ELF-1 (cell line): ENCODE measurements at places on chromosomes 7 and 10.

DNA sequence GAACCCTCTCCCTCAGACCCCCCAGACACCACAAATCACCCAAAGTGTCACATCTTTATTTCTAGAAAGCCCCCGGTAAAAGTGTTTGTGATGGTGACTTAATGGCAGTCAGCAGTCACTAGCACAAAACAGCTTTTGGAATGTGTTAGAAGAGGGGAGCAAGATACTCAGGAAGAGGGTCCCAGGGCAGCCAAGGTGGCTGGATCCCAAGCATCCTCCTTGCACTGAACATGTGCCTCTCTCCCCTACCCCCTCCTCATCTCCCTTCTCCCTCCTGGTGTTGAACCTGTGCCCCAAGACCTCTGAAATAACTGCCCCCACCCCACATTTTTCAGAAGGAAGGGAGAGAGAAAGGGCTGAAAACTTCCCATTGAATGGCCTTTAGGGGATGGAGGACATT, 37.8 kb upstream of the MXI1 start:
- no peak for DNase-seq

- DNase-seq, result no peak
These were observed 3.7 kb upstream of the ELMO1 start for GRCh38 chr7:37452346-37452745.

- DNase-seq, result no peak
These were observed 26.2 kb downstream of the PAPOLB start for GRCh38 chr7:4835398-4836205.

DNA sequence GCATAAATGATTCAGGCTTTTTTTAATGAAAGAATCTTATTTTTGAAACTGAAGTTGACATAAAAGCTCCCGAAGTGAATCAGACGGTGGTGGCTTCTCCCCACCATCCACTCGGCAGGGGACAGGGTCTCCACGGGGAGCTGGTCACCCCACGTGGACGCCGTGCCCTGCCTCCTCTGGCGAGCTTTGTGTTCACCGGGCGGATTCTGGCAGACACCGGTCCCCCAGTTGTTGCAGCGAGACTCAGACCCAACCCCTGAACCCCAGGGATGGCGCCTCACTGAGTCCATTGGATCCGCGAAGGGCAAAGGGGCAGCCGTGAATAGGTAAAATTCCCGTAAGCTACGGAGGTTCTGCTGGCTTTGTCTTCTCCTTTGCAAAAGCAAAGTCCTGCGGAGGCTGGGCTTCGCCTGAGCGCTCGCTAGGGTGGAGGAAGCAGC, 38.4 kb downstream of the PTPRN2 start:
- no peak for DNase-seq

DNA sequence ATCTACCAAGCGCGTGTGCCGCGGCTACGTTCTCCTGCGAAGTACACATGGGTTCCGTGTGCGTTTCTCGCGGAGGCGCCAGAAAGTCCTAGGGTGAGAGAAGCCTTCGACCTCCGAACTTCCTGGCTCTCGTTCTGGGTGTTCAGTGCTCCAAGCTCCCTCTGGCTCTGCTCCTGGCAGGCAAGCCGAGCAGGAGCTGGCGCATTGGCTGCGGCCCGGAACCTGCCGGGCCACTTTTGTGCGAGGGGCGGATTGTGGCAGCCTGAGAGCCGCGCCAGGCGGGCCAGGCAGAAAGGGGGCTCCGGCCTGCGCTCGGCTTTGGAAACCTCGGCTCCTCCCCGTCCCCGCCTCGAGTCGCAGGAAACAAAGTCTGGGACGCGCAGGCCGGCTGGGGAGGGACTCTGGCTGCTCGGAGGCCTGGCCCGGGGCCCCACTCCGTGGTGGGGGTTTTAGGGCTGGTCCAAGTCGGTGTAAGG, 9.6 kb downstream of the EMX2 start:
- peak; percentile 78 for DNase-seq

- no peak for DNase-seq
These were observed 260.8 kb downstream of the SNX13 start for GRCh38 chr7:17679458-17679857.

- DNase-seq, result no peak
These were observed 148.6 kb upstream of the NAMPT start for GRCh38 chr7:106433377-106433776.

DNA sequence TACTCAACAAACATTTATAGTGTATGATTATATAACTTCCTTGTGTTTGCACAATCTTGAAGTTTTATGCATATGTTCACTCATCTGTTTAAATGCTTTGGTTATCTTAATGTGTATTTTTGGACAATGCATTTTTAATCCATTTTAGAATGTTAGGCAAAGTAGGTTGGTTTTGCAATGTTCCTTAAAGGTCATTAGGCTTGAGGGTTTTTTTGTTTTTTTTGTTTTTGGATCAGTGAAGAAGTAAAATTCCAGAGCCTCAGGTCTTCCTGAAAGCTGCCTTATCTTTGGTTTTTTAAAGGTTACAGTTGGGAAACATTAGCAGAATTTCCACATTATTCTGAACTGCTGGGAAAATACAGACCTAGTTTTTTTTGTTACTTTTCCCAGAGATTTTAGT, 12.8 kb downstream of the MDFIC start:
- DNase-seq, result no peak

DNA sequence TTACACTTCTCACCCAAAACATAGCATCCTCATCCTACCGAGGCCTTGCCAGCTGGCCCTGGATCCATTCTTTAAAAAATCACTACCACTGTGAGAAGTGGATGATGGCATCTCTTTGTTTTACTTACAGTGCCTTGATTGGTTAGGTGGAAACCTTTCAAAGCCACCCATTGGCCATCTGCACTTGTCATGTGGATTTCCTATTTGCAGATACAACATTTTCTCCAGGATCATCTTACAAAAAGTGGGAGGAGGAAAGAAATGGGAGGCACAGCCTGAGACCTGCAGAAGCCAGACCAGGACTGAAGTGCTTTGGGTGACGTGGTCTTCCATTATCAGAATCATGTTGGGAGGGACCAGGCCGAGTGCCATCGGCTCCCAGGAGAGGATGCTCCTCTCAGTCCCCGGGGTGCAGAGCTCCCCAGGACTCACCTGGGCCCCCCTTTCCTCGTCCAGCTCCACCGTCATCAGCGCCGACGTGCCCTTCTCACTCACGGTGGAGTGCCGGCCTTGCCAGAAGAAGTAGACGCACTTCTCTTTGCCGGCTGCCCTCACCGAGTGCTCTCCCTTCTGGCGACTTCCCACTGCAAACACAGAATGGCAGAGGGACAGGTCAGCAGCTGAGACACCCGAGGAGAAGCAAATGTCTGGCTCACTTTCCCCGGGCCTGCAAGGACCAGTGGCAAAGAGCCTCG, 161.2 kb downstream of the SVIL start:
- DNase-seq, result no peak

DNA sequence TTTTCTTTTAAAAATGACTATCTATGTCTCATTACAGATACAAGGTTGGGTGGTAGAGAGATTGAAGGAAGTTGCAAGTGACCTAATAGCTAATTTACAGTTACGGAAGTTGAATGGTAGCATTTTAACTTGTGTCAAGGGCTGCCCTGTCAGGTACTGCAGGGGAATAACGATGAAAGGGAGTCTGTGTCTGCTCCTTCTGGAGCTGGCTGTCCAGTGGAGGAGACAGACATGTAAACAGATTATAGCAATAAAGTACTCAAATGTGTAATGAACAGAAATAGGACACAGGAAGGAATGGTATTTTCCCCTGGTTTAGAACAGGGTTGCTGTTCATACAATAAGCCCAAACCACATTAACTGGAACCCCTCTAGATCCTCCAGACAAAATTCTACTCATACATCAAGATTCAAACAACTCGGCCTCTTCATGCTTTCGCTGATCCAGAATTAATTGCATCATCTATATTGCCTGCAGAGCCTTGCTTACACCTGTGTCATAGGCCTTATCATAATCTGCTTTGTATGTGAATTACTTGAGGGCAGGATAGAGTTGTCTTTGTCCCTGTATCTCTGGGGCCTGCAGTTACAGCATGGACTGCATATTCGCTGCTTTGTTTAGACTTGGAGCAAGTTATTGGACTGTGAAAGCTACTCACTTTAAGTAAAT, 42.8 kb downstream of the AUTS2 start:
- no peak for DNase-seq

DNA sequence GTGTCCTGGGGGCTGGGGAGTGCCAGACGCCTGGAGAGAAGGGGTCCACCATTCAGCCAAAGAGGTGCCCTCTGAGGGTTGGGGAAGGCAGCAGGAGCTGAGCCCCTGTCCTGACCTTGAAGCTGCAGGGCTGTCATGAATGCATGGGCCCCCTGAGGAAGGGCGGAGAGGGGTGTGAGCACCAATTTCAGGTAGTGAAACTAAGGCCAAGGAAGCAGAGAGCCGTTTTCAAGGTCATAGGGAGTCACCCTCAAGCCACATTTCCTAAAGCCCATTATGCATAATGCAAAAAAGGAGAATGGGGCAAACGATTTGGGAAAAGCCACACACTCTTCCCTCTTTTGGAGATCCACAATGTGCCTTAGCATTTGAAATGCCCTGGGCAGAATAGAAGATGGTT, 37.2 kb downstream of the FIGNL1 start:
- DNase-seq, result no peak

GRCh38 chr7:38561166-38561565, 70.0 kb downstream of the AMPH start:
- DNase-seq, result no peak

DNA sequence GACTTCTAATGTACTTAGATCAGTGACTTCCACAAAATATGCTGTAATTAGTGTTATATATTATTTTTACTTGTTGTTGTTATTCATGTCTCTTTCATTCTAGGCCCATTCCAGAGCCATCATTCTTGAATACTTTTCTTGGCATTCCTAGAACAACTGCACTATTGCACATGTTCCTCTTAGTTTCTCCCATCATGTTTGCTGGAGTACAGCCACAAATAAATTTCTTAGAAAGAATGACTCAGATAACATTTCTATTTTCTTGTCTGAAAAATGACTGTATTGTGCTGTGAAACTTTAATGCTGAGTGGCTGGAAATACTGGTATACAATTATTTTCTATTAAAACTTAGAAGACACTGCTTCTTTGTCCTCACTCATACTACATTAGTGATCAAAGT, 651.0 kb upstream of the STEAP1 start:
- DNase-seq, result no peak

- peak; percentile 30 for DNase-seq
These were observed 270.5 kb downstream of the POU6F2 start for GRCh38 chr7:39248041-39248691.

- no peak for DNase-seq
These were observed 5.8 kb downstream of the C7orf57 start for GRCh38 chr7:48040944-48041652.

DNA sequence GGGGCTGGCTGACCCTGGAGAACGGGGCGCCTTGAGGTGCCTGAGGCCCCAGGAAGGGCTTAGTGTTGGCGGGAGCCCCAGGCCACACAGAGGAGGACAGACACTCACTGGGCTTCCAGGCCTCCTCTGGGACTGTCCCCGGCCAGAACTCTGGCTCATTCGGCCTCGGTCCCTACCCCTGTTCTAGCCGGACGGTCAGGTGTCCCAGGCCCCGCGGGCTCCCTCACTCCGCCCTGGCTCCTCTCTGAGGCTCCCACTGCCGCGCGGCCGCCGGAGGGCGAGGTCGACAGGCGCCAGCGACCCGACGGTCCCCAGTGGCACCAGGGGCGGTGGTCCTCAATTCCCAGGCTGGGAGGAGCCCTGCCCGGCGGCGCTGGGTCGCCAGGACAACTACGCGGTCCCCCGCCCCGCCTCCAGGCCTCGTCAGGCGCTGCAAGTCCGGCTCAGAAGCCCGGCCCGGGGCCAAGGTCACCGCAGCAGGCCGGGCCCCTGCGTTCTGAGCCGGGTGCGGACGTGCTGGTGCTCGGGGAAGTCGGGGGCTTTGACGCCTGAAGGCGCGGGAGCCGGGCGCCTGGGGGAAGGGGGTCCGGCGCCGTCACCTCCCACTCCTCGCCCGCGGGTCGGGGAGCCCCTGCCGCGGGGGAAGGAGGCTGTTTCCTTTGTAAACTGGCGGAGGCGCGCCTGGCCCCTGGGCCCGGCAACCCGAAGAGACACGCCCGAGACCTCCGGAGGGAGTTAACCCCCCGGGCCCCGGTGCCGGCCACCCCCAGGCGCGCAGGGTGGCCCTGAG, 1.1 kb upstream of the PWWP2B start:
- DNase-seq, result peak; percentile 73

GRCh38 chr10:111656066-111656465, 527.5 kb downstream of the GPAM start:
- DNase-seq, result no peak

- no peak for DNase-seq
These were observed 842 bp downstream of the ZNF22 start for GRCh38 chr10:45001381-45002148.

- peak; percentile 24 for DNase-seq
These were observed 166.8 kb downstream of the IQUB start for GRCh38 chr7:123367484-123368122.
